ENCODE measurements at places on chromosomes 3 and 15. TPM values are rescaled to one million over a fixed set of nuclear protein-coding genes. Genes with fewer than 3 reads are reported as not detected.
A peak's percentile ranks its signal among the peaks of the same experiment; 100 is the strongest.

RBMS3 gene
- total RNA-seq: 51.4 TPM

- peak; percentile 72 for DNase-seq
Observed at GRCh38 chr3:27666708-27667107, 55.4 kb downstream of the EOMES start.

DNA sequence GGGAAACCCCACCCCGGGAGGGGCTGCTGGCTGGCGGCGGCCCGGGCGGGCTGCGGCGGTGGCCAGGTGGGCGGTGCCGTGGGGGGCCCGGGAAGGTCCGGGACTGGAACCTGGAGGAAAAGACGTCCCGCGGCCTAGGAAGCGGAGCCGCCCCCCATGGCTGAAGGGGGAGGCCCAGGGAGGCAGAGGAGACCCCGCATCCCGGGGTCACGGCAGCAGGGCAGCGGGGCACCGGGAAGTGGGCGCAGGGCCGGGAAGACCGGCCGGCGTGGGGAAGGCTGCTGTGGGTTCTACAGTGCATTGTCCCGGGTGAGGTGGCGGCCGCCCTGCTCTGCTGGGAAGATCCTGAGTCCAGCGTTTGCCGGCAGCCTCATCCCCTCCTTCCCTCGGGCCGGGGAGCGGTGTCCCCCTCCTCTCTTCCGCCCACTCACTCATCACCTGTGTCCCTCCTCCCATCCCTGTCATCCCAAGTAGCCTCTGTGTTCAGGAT is 525 bp upstream of the FSTL1 start:
- DNase-seq: no peak

DNA sequence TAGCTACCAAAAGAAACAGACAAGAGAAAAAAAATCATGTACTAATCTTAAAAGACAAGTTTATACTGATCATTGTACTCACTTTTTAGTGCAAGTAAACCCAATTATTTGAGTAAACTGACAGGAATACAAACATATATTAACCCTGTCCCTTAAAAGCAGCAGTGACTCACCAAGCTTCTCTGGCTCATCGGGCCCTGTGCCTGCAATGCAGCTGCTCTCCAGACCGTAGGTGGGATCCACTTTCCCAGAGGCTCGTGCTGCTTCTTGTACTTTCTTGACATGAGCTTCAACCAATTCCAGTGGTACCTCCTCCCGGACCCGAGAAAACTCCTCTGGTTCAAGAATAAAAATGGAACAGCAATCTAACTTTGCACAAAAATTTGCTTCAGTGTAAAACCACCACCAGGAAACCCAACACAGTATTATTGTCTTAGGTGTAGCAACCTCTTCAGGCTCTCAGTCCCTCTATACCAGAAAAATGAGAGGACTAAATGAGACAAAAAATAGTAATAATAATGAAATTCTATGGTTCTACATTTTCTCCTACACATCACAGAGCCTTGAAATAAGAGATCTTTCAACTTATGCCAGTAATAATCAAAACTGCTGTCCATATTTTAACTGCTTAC is 82.6 kb upstream of the CSPG5 start:
- DNase-seq: no peak

DNA sequence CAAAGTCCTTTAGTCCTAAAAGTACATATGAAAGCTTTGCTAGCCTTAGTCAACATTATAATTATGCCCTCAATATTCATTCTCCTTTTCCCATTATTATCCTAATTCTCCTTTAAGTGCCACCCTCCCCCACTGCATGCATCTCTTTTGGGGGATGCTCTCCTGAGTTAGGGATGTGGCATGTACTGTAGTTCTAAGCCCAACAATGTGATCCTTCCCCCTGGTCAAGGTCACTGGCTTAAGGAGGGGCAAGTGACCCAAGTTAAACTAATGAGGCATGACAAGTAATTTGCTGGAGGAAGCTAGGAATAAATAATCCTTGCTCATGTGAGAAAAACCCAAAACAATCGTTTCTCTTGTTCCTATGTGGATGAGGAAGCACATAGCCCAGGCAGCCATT is 343.9 kb upstream of the SUCLG2 start:
- DNase-seq: no peak

GRCh38 chr3:61821823-61822251 is 260.5 kb downstream of the PTPRG start:
- DNase-seq: no peak

Data from right atrium auricular region (tissue), 2 donors.